ENCODE measurements at places on chromosomes 7 and 10.
A peak's percentile ranks its signal among the peaks of the same experiment; 100 is the strongest.

- DNase-seq = no peak
Measured at GRCh38 chr7:81114633-81115032, 195.8 kb upstream of the SEMA3C start.

- DNase-seq = peak; percentile 56
Measured at GRCh38 chr7:957418-958220, 3.1 kb upstream of the ADAP1 start.

DNA sequence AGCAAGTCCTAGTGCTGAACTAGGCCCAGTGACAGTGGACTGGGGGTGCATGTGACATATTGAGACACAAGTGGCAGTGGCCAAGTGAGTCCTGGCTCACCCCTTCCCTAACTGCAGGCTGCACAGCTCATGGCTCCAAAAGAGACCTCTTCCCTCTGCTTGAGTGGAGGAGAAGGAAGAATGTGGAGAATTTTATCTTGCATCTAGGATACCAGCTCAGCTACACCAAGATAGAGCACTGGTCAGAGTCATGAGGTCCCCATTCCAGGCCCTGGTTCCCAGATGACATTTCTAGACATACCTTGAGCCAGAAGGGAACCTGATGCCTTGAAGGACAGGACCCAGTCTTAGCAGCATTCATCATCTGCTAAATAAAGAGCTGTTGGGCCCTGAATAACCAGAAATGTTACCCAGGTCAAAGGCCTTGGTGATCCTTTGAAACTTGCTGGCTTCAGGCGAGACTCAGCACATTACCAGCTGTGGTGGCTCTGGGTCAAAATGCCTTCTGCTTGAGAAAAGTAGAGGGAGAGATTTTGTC is 114.5 kb downstream of the CDC14C start:
- DNase-seq = no peak

GRCh38 chr7:123724817-123725253 is 24.0 kb downstream of the WASL start:
- DNase-seq = no peak

GRCh38 chr7:87513735-87514335 is 38.4 kb upstream of the ABCB4 start:
- DNase-seq = no peak

DNA sequence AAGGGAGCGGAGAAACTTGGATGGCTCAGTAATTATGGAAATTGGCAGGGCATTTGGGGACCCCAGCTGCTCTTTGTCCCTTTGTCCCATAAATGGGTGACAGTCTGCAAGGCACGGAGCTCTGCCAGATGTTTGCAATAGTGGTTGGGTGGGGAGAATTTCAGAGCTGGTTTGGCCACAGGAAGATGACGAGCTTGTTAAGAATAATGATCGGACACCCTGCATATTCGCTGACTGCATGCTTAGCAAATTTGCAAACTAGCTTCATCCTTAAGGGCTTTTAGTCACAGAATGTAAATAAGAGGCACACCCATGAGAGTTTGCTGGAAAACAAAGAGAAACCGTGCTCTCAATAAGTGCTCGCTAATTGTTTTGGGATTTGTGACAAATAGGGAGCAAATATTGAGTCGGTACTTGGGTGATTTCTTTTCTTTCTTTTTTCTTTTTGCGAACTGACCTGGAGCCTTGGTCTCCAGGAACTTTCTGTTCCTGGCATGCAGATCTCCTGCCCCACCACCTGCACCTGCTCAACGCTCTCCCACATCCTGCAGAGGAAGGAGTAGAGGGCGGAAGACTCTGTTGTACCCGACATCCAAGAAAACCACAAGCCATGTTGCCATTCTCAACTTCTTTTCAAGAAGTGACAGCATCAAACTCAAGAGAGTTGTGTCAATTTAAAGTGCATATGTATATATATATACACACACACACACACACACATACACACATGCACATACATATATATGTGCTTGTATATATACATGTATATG is 238.9 kb downstream of the CAMK1D start:
- no peak for DNase-seq

- no peak for DNase-seq
Measured at GRCh38 chr10:16987976-16988610, 141.5 kb downstream of the CUBN start.

DNA sequence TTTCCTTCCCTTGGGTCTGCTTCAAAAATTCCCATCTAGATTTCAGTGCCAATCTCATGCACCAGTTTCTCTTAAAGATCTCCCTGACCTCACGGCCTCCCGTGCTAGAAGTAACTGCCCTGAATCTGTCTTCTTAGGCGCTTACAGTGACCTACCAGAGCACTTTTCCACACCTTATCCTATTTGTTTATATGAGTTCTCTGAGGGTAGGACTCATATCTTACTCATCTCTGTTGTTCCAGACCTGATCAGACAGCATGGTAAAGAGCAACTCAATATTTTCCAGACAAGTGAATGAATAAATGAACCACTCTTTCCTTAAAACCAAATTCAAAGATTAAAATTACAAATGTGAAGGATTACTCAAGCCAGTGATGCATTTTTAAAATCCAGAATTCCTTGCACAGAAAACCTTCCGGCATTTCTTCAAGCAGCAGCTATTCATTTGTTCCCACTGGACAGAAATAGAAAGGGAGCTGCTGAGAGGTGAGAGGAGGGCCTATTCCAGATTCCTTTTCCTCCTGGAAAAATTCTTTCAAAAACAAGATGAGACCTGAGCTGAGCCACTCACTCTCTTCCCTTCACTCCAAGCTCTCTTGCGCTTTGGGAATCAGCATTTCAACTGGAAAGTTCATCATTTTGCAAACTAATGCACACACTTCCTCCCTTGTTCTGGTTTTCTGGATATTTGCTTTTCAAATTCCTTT is 94.6 kb downstream of the ELMO1 start:
- no peak for DNase-seq

DNA sequence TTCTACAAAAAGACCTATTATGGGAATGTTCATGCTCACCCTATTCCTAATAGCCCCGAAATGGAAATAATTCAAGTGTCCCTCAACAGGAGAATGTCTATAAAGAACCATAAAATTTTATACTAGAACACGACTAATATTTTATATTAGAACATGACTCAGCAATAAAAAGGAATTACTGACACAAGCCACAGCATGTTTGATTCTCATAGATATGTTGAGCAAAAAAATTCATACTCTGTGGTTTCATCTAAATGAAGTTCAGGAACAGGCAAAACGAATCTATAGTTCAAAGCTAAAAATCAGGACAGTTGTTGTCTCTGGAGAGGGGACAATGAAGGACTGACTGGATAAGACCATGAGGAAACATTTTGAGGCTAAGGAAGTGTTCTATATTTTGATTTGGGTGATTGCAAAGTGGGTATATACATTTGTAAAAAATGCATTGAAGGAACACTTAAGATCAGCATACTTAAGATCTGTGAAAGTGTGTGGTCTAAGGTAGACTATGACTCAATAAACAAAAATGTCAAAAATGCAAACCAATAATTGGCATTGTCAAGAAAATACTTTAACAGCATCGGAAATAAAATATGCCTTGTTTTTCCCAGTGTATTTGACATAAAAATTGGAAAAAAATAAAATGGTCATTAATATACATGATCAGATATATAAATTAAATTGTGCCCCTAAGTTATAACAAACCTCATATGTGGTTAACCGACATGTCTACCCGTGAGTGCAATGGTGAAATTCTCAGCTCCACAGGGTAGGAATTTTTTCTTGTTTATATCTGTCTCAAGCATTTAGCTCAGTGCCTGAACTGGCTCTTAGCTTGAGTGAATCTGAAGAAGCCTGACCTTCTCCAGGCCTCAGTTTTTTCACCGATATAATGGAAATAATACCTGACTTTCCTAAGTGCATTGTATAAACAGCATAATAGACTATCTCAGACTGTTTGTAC is 124.9 kb upstream of the CTTNBP2 start:
- DNase-seq = no peak

DNA sequence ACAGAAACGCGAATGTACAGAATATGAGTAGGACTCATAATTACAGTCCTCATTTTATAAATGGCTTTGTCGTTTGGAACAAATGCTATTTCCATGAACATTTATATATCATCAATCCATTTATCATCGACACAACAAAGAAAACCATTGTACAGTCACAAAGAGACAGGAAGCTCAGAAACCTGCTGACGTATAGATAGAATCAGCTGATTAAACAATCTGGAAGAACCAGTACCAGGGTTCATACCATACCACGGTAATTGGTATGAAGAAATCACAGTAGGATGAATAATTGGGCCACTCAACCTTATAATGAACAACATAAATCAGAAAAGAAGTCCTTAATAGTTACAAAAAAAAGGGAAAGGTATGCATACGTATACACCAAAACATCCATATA is 295.0 kb downstream of the PARD3 start:
- no peak for DNase-seq

DNA sequence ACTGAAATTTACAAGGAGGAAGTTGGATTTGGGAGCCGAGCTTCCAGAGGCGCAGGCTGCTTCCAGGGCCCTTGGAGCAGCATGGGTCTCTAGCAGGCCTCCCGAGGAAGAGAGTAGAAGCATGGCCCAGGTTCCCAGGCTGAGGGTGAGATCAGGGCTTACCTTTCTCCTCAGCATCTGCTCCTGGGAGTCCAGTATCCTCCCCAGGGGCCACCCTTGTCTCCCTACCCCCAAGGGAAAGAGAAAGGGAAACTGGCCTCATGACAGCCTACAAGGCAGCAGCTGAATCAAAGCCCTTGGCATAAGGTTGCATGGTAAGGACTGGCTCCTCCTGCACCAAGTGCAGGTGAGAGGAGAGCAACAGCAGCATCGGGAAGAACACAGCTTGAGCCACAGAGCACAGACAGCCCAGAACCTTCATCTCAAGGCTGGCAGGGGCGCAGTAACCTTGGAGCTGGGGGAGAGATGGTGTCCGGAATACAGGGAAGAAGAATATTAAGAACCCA is 114.5 kb downstream of the MARCHF5 start:
- no peak for DNase-seq

- DNase-seq = peak; percentile 92
Measured at GRCh38 chr10:112875476-112876267, 74.4 kb upstream of the TCF7L2 start.

GRCh38 chr10:66714741-66715140 is 211.1 kb upstream of the LRRTM3 start:
- no peak for DNase-seq

DNA sequence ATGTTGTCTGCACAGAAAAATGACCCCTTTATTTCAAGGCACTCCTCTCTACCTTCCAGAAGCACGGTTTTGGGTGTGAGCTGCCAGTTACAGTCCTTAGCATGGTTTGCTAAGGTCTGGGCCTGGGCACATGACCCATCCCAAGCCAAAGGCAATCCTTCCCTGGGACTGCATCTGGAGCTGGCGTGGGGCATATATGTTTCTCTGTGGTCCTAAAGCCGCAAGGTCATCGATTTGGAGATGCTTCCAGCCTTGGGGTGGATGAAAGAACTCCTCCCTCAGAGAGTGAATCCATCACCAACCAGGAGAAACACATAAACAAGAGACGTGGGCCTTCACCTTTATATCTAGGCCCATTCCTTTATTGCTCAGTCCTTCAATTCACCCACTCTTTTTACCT is 50.1 kb upstream of the IGFBP3 start:
- DNase-seq = no peak

DNA sequence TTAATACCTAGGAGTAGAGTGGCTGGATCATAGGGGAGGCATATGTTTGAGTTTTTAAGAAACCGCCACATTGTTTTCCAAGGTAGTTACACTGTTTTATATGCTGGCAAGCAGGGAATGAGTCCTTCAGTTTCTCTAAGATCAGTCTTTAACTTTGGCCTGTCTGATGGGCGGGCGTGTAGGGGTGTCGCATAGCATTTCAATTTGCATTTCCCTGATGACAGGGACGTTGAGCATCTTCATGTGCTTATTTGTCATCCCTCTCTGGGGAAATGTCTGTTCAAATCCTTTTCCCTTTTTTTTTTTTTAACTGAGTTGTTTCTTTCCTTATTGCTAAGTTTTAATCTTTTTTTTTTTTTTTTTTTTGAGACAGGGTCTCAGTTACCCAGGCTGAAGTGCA is 9.8 kb downstream of the MTG1 start:
- peak; percentile 35 for DNase-seq

GRCh38 chr7:84258628-84259027 is 64.0 kb upstream of the SEMA3A start:
- DNase-seq = no peak

DNA sequence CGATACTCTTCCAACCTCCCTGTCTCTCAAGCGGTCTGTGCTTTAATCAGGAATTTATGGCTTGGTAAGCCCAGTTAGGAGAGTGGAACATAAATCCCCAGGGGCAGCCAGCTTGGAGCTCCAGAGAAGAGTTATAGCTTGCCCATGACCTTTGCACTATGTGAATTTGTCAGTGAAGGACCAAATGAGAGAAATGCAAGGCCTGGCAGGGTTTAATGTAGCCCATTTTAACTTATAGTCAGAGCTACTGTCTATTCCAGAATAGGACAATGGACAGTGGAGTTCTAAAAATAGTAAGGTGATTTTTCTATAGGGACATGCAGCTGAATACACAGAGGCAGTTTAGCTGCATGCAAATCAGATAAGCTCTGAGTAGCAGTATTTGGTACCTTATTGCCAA is 142.6 kb upstream of the CAV2 start:
- no peak for DNase-seq

GRCh38 chr7:127375631-127376030 is 16.9 kb downstream of the ZNF800 start:
- DNase-seq = no peak

- no peak for DNase-seq
Measured at GRCh38 chr7:778271-778967, 51.3 kb upstream of the PRKAR1B start.

GRCh38 chr10:70784016-70784415 is 1.2 kb downstream of the TBATA start:
- peak; percentile 18 for DNase-seq

- no peak for DNase-seq
Measured at GRCh38 chr10:82267014-82267413, 392.0 kb downstream of the NRG3 start.

DNA sequence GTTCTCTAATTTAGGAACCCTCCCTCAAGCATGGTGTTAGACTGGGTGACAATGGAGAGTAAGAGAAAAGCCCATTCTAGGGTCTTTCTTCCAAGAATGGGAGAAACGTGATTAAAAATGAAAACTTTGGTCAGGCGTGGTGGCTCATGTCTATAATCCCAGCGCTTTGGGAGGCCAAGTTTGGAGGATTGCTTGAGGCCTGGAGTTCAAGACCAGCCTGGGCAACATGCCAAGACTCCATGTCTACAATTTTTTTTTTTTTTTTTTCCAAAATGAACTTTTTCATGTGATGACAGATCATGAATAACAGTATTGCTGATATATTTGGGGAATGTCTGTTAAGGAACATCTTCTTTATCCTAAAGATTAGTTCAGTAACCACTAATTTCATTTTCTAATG is 194.6 kb downstream of the MLLT10 start:
- no peak for DNase-seq

DNA sequence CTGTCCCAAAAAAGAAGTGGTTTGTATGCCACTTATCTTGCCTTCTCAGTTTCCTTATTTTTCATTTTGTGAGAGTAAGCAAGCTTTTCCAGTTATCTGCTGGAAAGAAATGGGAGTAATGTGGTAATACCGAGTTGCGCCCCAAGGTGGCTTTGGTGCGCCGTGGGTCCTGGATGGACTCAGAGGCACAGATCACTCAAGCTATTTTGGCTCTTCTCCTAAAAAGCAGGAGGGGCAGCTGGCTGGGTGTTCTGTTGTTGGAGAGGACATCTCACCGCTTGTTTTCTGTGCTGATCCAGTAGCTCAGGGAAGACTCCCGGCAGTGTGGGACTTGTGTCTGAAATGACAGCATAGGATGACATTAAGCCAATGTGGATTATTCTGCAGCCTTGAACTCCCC is 16.4 kb downstream of the PRKRIP1 start:
- peak; percentile 67 for DNase-seq
